Effector memory CD4-positive, alpha-beta T cell (primary cell): ENCODE measurements at places on chromosomes 13 and 19.

GRCh38 chr13:21671620-21672286 lies 880 bp downstream of the FGF9 start:
- no peak for DNase-seq

DNA sequence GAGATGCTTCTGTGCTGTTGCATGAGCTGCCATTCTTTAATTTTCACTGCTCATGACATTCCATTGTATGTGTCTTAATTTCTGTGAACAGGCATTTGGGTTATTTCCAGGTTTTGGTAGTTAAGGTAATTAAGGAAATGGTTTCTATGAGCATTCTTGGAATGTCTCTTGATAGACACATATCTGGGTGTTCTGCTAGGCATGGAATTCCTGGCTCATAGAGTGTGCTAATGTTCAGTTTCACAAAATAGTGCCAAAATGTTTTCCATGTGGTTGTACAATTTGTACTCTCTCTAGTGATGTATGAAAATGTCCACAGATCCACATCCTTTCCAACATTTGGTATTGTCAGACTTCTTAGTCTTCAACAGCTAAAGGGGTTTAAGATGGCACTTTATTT lies 680.9 kb upstream of the SGCG start:
- no peak for DNase-seq

DNA sequence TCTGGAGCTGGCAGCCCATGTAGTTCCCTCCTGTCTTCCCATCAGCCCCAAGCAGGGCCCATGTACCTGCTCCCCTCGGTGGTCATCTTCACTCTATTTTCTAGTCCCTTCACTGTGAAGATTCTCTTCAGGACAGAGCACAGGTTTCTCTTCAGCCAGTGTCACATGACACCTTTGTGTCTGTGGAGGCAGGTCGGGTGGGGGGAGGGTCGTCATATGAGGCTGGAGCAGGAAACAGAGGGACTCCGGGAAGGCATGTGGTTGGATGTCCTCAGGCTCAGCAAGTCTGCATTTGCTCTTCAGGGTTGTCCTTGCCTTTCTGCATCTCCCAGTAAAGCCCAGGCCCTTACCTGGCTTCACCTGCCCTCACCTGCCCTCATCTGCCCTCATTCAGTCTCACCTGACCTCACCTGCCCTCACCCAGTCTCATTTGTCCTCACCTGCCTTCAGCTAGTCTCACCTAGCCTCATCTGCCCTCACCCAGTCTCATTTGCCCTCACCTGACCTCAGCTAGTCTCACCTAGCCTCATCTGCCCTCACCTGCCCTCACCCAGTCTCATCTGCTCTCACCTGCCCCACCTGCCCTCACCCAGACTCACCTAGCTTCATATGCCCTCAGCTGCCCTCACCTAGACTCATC lies 120.3 kb downstream of the ZDHHC20 start:
- no peak for DNase-seq

DNA sequence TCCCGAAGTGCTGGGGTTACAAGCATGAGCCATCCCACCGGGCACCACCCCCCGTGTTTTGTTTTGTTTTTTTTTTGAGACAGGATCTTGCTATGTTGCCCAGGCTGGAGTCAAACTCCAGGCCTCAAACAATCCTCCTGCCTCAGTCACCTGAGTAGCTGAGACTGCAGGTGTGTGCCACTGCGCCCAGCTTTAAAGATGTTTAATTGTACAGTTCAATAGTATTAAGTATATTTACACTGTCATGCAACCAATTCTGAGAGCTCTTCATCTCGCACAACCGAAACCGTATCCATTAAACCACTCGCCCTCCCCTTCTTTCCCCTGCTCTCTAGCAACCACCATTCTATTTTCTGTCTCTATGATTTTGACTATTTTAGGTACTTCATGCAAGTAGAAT lies 15.6 kb downstream of the NUCB1 start:
- DNase-seq = no peak

- no peak for DNase-seq
Observed at GRCh38 chr19:3719868-3720267, 11.7 kb downstream of the TJP3 start.

GRCh38 chr19:24029941-24030636 lies 56.9 kb upstream of the ZNF254 start:
- no peak for DNase-seq
